ENCODE measurements at places on chromosomes 5 and 9.

DNA sequence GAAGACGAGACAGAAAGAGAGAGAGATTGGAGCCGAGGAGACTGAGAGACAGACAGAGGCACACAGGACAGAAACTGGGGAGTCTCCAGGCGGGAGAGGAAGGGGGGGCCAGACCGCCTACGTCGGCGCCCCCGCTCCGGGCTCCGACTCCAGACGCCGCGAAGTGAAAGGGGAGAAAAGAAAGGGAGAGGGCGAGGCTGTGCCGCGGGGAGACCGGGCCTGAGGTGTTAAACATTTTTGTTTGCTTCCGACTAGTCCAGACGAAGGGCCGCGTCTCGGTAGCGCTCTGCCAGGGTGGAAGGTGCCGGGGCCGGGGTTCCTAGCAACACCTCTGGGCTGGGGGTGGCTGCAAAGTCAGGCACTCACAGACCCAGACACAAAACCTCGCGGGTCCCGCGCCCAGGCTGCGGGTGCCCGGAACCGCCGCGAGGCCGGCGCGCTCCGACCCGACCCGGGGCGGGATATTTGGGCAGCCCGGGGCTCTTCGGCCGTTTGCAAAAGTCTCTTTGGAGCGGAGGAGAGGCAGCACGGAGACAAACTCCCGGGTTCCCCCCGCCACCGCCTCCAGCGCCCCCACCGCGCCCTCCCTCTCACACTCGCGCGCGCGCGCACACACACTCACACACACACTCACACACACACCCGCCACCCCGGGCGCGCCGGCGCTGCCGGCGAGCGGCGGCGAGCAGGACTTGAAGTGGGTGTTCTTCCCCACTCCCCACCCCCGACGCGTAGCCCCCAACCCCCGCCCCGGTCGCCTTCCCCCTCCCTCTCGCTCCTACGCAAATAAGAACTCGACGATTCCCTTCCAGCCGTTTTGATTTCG, 626 bp upstream of the FST start:
- no peak for DNase-seq

GRCh38 chr5:54867310-54867944, 118.0 kb downstream of the ESM1 start:
- no peak for DNase-seq

DNA sequence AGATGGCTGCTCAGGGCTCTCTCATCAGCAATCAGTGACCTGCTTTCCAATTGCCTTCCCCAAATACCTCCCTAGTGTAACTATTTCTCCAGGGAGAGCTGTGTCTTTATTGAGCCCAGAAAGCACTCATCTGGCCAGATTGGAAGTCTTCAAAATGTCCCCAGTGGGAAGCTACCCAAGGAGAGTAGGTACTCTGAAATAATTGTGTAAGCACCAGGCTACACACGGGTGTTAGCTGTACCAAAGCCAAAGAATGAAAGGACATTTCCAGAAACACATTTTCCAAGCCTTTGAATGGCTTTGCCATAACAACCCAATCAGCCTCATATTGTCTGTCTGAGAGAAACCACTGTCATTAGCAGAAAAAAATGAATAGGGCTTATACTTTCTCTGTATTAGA, 318.8 kb downstream of the FAM170A start:
- no peak for DNase-seq

DNA sequence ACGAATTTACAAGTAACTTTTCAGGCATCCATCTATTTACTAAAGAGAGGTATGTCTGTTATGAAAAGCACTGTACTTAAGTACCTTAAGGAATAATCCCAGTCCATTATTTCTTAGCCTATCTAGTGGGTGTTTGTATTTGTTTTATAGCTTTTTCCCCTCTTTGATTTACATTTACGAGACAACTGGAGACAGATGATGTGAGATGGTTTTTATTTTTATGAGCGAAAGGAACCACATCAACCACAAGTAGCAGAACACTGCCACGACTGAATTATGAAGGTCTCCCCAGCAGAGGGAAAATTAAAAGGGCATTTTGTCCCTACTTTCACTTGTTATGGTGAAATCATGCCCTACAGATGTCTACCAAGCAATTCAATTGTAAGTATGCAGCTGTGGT, 357.8 kb downstream of the NFIB start:
- DNase-seq = no peak

DNA sequence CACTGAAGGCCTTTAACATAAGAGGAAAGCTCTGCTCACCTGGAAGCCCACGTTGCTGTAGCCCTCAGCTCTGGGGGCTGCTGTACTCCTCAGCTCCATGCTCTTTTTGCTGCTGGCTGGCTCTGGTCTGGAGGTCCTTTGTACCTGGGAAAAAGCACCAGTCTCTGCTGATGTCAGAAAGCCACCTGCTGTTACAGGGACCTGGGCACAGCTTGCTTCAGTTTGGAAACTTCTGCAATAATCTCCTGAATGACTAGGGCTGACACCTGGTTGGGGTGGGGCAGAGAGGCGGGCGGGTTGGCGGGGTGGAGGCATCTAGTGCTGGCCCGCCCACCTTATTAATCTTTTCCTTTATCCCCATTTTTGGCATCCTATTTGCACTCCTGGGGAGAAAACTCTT, at the start of gene SLC28A3:
Gene SLC28A3, minus strand, starts transcription at position 224 of the 400 bp plus-strand sequence. Its CDS starts 125 bp downstream, at position 99.
- DNase-seq = no peak

- no peak for DNase-seq
These were observed 61.6 kb downstream of the C9orf152 start for GRCh38 chr9:110146373-110146772.

- DNase-seq = no peak
These were observed 88.3 kb downstream of the LHFPL2 start for GRCh38 chr5:78560000-78560855.

- DNase-seq = no peak
These were observed 39.3 kb downstream of the CAPSL start for GRCh38 chr5:35898952-35899660.

- DNase-seq = no peak
These were observed 483.0 kb downstream of the SEMA5A start for GRCh38 chr5:9062873-9063272.

DNA sequence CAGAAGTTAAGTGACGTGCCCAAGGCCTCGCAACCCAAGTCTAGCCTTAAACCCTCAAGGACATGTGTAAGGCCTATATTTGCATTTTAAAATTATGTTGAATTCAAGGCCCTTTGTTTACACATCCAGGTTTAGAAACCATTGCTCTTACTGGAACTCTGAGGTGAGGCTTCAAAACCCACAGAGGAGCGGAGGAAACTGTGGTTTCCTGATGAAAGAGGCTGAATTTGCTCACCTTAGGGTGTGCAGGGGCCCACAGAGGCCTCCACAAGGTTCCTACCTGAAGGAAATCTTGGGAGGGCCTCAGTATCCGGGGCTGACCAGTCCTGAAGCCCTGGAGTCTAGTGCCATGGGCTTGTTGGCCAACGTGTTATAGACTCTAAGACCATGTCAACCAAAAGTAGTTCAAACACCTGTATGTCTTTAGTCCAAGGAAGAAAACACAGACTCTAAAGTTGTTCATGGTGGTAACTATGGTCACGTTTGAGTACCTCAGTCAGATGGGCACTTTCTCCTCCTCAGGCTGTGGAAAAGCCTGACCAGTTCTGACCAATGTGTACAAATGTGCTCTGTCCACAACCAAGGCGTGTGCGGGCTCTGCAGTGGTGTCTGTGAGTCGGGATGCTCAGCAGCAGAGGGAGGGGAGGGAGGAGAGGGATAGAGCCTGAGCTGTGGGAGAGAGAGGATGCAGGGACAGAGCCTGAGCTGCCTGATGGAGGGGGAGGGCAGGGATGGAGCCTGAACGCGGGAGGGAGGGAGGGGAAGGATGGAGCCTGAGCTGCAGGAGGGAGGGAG, 124.6 kb upstream of the ERCC6L2 start:
- no peak for DNase-seq

DNA sequence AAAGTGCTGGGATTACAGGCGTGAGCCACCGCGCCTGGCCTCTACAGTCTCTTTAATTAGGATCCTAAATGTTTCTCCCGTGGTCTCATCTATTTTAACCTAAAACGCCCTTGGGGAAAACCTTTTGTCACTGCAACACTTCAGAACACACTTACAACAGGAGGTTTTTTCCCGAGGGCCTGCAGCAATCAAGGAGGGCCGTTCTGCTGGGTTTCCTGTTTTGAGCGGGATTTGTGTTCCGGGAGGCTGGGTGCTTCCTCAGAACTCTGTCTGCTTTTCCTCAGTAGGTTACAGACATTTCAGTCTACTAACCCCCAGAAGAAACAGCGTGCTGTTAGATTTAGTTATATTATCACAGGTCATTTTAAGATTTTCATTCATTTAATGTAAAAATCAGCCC, 65.4 kb upstream of the IRX4 start:
- no peak for DNase-seq

GRCh38 chr5:12023614-12024241, 119.5 kb upstream of the CTNND2 start:
- no peak for DNase-seq

DNA sequence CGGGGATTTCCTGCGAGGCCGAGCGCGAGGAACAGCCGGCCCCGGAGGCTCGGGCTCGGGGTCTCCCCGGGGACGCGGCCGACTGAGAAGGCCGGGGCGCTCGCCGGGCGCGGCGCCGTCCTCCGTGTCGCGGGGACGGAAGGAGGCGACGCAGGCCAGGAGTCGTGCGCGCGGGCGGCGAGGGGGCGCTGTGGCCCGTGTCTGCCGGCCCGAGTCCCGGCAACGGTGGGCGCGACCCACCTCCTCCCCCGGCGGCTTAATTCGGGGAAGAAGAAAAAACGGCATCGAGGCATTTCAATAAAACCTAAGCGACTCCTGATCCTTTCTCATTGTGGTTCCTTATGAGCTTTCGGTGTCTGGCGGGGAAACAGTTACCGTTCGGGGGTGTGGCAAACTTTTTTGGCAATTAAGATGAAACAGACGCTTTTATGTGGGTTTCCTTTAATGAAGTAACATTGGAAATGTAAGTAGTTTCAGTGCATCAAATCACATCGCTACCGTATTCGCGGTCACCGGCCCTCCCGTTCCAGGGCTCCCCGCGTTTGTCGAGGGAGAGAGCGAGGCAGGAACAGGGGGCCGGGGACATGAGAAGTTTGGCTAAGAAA, 3.7 kb upstream of the IRX2 start:
- DNase-seq = no peak

- no peak for DNase-seq
These were observed 66.5 kb upstream of the SMIM15 start for GRCh38 chr5:61228691-61229280.

DNA sequence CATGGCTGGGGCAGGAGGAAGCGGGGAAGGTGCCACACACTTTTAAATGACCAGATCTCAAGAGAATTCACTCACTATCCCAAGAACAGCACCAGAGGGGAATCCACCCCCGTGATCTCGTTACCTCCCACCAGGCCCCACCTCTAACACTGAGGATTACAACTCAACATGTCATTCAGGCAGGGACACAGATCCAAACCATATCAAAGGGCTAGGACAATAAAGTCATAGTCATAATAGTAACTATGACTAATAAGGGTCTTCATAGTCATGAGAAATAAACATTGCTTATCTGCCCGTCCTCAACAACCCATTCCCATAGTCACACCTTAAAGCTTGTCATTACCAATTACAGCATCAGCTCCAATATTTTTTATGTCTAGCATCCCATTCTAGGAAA, 65.3 kb upstream of the SMC2 start:
- DNase-seq = no peak

- no peak for DNase-seq
These were observed 220.1 kb downstream of the SREK1 start for GRCh38 chr5:66364186-66364585.

- DNase-seq = no peak
These were observed 138.6 kb upstream of the RASA1 start for GRCh38 chr5:87129046-87129445.

DNA sequence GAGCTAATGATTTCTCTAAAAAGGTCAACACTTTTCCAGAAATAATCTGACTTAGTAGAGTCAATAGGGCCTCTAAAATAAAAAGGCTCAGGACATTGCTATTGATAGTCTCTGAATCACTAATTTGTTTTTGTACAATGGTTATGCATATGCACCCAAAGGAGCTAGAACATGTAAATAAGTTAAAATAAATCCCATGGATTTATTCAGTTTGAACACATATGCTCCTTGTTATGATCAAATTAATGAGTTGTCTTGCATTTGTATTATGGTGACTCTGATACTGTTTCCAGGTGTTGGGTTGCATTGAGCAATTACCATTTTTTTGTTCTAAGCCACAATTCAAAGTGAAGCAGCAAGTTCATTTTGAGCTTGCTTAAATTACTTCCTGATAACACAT, 276.0 kb upstream of the TUSC1 start:
- DNase-seq = no peak

DNA sequence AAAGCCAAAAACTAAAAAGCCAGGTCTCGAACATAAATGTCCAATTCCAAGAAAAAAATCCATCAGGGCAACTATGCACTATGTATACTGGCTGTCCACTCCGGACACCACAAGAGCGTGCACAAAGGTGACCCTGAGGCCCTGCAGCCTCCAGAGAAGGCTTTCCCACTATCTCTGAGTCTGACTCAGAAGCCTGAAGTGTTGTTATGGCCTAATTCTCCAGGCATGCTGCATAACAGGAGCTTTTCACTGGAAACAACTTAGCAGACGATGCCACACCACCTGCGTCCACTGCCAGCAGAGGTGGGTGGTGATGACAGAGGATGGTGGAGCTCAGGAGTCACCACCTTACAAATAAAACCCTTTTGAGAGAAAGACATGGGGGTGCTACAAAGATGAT, 63.7 kb downstream of the HABP4 start:
- no peak for DNase-seq

- no peak for DNase-seq
These were observed 555.6 kb downstream of the PRR16 start for GRCh38 chr5:121019734-121020133.

- DNase-seq = no peak
These were observed 33.2 kb downstream of the PRDM6 start for GRCh38 chr5:123122273-123122672.

DNA sequence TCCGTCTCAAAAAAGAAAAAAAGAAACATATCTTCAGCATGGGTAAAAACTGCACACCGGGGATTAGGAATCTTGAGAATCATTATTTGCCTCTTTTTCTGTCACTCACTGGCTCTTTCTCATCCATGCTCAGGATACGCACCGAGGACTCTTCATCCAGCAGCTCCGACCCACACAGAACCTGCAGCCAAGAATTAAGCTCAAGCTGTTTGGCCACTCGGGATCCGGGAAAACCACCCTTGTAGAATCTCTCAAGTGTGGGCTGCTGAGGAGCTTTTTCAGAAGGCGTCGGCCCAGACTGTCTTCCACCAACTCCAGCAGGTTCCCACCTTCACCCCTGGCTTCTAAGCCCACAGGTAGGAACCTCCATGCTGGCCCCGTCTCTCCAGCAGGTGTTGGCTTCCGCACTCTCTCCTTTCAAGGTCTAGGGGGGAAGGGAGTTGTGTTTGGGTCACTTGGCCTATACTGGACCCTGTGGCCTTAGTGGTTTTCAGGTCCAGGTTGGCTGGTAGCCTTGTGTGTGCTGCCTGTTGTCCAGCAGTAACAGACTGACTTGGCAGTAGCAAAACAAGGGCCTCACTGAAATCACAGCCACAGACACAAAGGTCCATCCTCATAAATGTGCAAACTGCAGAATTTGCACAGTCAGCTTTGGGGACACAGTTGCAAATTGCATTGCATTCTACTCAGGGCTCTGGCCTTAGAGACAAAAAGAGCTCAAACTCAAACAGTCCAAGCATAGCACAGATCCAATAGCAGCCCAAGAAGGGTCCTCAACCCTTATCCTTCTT, 44.5 kb upstream of the CTSL start:
- DNase-seq = no peak

GRCh38 chr9:6444128-6444527, 31.1 kb downstream of the UHRF2 start:
- no peak for DNase-seq
